NCI-H2081 (cell line): ENCODE measurements at places on chromosomes 16 and 17.

DNA sequence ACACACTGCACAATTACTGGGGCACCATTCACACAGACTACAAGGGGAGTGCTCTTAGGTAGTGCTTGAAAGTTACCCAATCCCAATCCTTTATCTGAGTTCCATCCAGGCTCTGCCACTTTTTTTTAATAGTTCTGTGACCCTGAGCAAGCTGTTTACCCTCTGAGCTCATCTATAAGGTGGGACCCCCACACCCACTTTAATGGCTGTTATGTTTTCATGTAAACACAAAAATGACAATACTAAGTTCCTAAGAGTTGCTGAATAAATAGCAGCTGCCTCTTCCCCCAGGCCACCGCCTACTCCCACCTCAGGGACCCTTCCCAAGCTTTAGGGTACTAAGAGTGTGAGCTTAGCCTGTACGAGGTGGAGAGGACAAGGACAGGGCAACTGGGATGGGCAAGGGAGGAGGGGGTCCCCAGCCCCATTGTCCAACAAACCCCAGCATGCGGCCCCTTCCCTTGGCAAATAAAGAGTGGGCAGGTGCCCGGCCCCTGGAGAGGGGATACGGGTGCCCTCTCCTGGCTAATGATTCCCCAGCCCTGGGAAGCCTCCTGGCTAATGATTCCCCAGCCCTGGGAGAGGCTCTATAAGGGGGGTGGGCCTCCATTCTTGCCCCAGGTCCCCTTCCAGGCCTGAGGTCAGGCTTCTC is 14.6 kb downstream of the SLC13A2 start:
- no peak for DNase-seq

GRCh38 chr16:50540711-50541007 is 7.5 kb upstream of the NKD1 start:
- no peak for DNase-seq

DNA sequence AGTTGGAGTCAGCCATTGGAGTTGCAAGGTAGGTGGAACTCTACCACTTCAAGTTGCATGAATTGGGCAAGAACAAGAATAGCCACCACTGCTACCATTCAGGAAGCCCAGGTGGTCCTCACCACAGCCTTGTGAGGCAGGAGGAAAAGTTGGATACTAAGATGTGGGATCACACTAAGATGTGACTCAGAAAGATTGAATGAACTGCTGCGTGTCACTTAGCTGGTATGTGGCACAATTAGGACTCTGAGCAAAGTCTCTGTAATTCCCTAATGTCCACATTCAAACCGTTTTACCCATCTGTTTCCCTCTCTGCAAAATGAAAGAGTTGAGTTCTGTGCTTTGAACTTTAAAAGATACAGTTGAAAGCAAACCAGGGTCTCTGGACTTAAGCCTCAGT is 44.7 kb upstream of the HS3ST3A1 start:
- no peak for DNase-seq

GRCh38 chr16:86314402-86315025 is 195.8 kb upstream of the FOXF1 start:
- no peak for DNase-seq

- no peak for DNase-seq
Observed at GRCh38 chr17:17258998-17259397, 22.0 kb upstream of the FLCN start.

DNA sequence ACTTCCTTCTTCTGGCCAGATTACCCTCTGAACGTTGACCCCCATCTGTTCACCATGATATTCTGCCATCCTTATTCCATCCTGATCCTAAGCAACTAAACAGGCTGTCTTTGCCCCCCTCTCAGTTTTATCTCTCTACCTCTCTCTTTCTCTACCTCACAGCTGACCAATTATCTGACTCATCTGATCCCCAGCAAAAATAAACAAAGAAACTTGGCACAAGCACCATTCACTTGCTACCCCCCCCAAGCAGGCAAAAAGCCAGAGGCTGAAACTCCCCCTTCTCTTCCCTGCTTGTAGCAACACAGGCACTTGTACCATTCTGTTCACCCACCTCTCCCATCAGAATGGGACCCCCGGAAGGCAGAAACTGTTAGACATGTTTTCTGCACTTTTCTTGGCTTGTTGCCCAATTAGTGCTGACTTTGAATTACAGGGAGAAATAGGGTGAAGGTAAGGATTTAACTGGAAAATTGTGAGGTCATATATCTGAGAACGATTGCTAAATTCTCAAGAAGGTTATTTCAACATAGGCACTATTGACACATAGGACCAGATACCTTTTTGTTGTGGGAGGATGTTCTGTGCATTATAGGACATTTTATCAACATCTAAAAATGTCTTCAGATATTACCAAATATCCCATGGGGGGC is 163.2 kb downstream of the TOX3 start:
- DNase-seq, result no peak

DNA sequence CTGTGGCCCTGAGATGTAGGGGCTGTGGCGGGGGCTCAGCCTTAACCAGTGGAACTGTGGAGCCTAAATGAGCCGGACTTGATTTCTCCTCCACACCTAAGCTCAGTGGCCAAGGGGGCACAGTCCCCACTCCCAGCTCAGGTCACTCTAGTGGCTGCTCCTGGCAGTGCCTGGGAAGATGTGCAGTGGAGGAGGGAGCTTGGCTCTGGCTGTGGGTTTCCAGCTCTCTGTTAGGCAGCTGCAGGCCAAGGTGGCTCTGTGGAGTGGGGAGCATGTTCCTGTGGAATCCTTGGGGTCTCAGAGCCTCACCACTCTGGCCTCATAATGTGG is 76.3 kb downstream of the AMFR start:
- no peak for DNase-seq

DNA sequence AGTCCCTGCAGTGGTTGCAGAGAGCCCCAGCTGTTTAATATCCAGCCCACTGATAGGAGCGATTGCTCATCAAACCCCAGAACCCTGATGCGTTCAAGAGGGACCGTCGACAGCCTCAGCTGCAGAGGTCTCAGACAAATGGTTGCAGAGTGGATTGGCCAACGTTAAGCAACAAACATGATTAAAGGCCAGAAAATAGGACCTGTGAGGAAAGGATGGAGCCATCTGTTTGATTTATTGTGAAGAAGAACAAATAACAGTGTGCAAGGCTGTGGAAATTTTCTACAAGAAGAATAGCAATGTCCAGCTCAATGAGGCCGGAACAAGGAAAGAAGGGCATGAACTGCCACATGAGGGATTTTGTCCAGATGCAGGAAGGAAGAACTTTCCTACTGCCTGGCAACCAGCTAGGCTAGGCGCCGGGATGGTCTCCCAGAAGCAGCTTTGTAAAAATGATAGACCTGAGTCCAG is 138.4 kb upstream of the DNAH9 start:
- DNase-seq, result no peak

GRCh38 chr16:4206680-4207079 is 35.2 kb downstream of the SRL start:
- DNase-seq, result no peak

GRCh38 chr16:50398336-50398735 is 29.5 kb upstream of the BRD7 start:
- DNase-seq, result no peak

- no peak for DNase-seq
Observed at GRCh38 chr17:57107498-57108101, 22.6 kb downstream of the AKAP1 start.

DNA sequence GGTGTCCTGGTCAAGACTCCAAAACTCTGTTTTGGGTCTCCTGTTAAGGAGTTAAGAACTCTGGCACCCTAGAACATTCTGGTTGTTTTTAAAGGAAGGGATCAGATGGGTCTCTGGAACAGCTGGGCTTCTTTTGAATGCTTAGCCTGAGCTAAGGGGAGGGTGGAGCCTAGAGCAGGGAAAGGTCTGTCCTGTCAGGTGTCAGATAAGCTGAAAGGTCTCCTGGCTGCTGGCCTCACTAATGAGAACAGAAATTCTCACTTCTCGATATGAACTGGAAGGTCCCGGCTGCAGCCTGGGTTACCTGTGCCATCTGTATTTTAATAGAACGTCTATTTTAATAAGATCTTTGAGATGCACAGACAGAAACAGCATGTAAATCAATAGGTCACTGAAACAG is 69.0 kb downstream of the RAP1GAP2 start:
- DNase-seq, result no peak

- DNase-seq, result peak; percentile 38
Observed at GRCh38 chr16:85173981-85174751, 61.9 kb upstream of the CIBAR2 start.

- peak; percentile 13 for DNase-seq
Observed at GRCh38 chr16:19289811-19290485, 4.4 kb downstream of the CLEC19A start.

GRCh38 chr17:42678951-42679491 is 2.2 kb upstream of the PLEKHH3 start:
- peak; percentile 89 for DNase-seq

GRCh38 chr17:42180411-42180921 is 476 bp downstream of the KCNH4 start:
- DNase-seq, result no peak

GRCh38 chr16:24051125-24051524 is 205.0 kb upstream of the CACNG3 start:
- DNase-seq, result no peak

DNA sequence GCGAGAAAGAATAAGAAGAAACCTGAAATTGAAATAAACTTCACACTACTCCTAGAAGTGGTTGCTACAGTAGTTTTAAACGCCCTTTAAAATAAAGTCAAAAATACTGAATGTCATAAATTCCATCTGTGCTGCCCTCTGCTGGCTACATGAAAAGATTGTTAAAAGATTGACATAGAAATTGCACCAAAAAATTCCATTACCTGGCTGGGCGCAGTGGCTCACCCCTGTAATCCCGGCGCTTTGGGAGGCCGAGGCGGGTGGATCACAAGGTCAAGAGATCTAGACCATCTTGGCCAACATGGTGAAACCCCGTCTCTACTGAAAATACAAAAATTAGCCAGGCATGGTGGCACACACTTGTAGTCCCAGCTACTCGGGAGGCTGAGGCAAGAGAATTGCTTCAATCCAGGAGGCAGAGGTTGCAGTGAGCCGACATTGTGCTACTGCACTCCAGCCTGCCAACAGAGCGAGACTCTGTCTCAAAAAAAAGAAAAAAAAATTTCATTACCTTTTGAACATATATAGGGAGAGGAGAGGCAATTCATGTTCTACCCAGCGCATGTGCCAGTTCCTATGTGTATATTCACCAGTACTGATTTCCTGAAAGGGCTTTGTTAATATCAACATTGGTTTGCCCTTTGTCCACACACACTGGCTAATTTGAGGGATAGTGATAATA is 36.5 kb downstream of the CYTH1 start:
- peak; percentile 22 for DNase-seq
